ENCODE measurements at places on chromosomes 6 and 20.
A peak's percentile ranks its signal among the peaks of the same experiment; 100 is the strongest.

- DNase-seq, result no peak
These were observed 31.3 kb downstream of the PPP1R3G start for GRCh38 chr6:5116243-5116991.

GRCh38 chr6:72420409-72420808 is 201.5 kb upstream of the KCNQ5 start:
- DNase-seq, result no peak

- DNase-seq, result peak; percentile 40
These were observed 51.8 kb downstream of the SSR1 start for GRCh38 chr6:7261032-7261841.

DNA sequence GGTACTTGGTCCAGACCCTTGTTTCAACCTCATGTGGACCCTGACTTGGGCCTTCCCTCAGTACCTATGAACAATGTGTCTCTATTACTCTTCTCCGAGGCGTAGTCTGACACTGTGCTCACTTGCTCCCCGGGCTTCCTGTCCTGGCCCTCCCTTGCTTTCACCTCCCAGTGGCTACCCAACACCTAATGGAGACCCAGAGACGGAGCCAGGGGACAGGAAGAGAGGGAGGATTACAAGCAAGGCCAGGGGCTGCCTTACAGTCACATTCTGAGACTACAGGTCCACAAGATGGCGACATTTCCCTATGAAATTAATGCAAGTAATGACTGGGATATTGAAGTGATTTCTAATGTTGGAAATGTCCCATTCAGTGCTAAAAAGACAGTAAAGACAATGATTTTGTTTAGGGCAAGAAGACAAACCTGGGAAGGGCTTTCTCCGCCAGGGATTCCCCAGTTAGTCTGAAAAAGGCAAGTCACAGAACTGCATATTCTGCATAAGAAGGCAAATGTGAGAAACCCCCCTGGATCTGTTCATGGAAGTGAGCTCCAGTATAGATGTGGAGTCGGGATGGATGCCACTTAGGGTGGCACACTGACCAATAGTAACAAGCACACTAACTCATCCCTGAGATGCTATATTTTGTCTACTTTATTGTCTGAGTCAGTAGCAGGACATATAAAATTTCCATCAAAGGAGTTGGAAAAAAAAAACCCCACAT is 44.0 kb upstream of the ZBTB24 start:
- peak; percentile 87 for DNase-seq

- DNase-seq, result no peak
These were observed 42.5 kb downstream of the MBOAT1 start for GRCh38 chr6:20169786-20170185.

GRCh38 chr20:57772349-57772964 is 62.6 kb upstream of the PMEPA1 start:
- no peak for DNase-seq

Data from AML-193 (cell line).